ENCODE measurements at places on chromosomes 1 and 21.

- peak; percentile 86 for DNase-seq
These were observed 852.1 kb downstream of the PLA2G4A start for GRCh38 chr1:187680823-187681222.

GRCh38 chr1:168261390-168261789 lies 19.3 kb upstream of the TBX19 start:
- peak; percentile 65 for DNase-seq

DNA sequence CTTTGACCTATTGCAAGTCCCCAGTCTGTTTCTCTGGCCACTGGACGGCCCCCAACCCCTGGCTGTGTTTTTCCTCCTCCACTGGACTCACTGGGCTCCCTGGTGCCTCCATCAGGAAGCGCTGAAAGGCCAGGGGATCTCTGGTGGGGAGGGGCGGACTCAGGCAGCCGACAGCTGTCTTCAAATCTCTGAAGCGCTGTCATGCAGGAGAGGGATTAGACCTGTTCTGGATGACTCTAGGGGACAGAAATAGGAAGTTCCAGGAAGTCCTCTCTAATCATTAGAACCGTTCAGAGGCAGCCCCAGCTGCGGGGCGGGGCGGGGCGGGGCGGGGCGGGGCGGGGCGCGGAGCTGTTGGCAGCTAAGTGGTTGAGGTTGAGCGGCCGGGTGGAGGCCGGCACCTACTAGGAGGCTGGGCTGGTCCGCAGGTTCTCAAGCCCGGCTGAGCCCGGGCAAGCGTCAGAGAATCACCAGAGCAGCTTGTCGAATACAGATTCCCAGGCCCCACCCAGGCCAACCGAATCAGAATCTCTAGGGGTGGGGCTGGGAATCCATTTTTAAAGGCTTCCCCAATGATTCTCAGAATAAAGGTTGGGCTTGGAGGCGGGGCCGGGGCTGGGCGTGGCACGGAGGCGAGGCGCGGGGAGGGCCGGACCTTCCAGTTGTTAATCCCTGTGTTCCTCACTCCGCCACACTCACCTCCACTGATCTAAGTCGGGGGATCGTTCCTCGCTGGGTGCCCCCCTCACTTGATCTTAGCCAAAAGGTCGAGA lies 11.4 kb upstream of the PHLDA3 start:
- DNase-seq, result no peak

- peak; percentile 11 for DNase-seq
These were observed 126.5 kb downstream of the RHOU start for GRCh38 chr1:228861832-228862180.

- peak; percentile 77 for DNase-seq
These were observed 132.2 kb upstream of the HOOK1 start for GRCh38 chr1:59682396-59683080.

DNA sequence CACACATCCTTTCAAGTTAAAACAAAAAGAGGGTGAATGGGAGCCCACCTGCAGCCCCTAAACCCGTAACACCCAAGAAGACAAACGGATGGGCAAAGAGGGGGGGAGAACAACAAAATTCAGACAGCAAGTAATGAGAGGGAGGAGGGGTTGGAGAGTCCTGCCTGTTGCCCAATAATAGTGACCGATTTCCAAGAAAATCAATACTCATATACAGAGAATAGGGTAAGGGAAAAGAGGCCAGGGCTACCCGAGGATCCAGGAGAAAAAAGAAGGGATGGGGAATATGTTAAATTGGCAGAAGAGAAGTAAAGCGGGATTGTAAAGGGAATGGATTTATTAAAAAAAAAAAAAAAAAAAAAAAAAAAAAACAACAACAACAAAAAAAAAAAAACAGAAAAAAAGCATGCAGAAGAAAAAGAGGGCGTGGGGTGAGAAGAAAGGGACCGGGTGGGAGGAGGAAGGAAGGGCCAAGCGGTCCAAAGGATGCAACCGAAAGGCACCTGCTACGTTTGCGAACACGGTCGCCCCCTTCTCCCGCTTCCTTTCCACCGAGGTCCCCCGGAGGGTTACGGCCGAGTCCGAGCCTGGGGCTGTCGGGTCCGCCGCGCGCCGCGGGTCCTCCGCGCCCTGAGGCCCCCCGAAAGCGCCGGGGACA lies 930 bp downstream of the SLC30A10 start:
- DNase-seq, result no peak

Data from IMR-90 (cell line).